Cardiac muscle cell (in vitro differentiated cells and primary cell): ENCODE measurements at places on chromosomes 2 and 18. TPM values are rescaled to one million over a fixed set of nuclear protein-coding genes. Genes with fewer than 3 reads are reported as not detected.

DNA sequence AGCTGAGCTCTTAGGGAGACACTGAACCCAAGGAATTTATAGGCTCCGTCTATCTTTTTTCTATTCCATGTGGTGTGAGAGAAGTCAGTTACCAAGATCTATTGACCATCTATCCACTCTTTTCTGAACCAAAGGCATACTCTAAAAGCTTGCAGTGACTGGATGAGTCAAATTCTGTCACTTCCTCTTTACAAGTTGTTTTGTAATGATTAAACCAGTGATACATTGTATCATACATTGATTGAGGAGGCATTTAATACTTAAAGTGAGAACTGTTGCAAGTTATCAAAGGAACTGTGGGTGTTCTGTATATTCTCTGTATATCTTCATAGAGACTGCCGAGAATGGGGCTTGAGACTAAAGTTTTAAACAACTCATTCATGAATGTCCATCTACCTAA, 188.8 kb downstream of the CAMKMT start:
- H3K36me3 ChIP-seq = no peaks in the 10 kb centered on the region
- DNase-seq = no peak
- no peak overlapping the region for H3K4me3 ChIP-seq

DNA sequence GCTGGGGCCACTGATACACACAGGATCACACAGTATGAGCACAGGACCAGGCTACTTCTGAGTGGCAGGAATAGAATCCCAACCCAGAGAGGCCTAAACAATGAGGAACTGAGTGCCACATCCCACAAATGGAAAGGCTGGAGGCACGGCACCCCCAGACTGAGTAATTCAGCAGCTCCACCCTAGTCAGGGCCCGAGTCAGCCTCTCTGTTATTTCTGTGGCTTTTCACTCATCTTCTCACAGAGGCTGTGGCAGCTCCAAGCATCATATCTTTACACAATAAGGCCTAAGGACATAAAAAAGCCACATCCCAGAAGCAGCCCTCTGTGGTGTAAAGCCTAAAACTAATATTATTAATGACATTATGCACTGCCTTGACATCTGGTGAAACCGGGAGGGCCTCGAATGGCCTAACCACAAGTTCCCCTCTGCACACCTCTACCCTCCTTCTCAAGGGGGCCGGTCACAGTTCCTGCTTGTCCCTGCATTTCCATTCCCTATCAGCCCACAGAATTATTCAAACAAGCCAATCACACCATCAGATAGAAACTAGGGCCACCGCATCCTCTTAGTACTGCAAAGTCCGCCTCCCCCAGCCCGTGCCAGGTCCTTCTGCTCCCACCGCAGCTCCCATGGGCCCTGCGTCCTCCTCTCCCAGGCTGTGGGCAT, 12.5 kb upstream of the MAL start:
- H3K36me3 ChIP-seq = no peaks in the 10 kb centered on the region
- no peaks in the 10 kb centered on the region for H3K4me1 ChIP-seq
- H3K27me3 ChIP-seq = no peaks in the 10 kb centered on the region
- no peak overlapping the region for H3K4me3 ChIP-seq

DNA sequence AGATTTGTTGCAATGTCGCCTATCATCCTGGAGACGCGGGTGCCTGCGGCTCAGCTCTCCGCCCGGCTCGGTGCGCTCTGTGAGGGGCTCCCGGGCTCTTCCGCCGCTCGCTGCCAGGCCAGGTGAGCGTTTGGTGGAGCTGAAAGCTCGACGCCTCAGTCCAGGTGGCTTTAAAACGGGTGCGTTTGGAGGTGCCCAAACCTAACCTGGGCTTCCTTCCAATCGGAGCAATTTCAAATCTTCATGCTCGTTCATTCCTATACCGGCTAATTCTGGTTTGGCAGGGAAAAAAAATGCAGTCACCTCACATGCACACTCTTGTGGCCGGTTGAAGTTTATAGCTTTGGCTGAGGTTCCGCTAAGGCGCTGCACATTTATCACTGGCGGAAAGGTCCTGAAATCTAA, at the start of gene SLC16A14:
Gene SLC16A14 (minus strand): TSS at position 274 of the 405 bp plus-strand sequence. CDS start 9,572 bp downstream, outside the sequence.
- peak; percentile 65 for DNase-seq
- no peaks in the 10 kb centered on the region for H3K36me3 ChIP-seq
- H3K27me3 ChIP-seq = peaks cover 36% of the 10 kb centered on the region
- H3K27ac ChIP-seq = no peak within 1 kb of the TSS
- no peaks in the 10 kb centered on the region for H3K4me1 ChIP-seq

GRCh38 chr2:109736177-109736827, 57.8 kb upstream of the RGPD5 start:
- DNase-seq = peak; percentile 80
- peaks cover 5% of the 10 kb centered on the region for H3K4me1 ChIP-seq
- H3K27ac ChIP-seq = peak overlapping the region; percentile 28

The COLEC11 gene
- 4.7 and 5.4 TPM in 2 replicates for total RNA-seq

The DSG4 gene
- not detected in 2 replicates for total RNA-seq

DNA sequence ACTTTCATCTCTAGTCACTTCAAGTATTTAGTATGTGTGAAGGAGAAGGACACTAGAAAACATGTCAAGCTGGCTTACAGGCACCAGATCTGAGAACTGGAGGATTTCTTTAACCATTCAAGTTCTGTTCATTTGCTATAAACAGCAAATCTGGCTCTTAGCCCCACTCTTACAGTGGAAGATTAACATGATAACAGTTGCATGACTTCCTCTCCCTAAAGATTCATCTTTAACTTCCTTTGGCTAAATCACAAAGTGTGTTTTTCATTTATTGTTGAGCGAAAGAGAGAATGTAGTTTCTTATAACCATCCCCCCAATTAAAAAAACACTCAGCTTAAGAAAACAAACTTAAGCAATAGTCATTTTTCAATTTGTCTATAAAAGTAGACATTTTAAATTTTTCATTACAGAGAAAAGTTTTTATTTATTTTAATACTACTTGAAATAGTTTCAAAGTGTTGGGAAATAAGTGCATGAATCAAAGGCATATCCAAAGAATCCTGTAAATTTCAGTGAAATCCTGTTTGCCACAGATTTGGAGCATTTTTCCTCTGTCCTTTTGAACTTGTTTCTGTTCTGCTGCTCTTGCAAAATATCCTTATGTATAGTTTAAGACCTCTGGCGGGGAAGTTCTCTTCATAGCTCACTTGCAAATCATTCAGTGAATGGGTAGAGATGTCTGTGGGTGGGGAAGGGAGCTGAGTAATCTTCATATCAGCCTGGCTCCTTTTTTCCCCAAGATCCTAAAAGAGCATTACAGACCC, 241.0 kb upstream of the RBBP8 start:
- no peak overlapping the region for H3K27ac ChIP-seq
- H3K27me3 ChIP-seq = no peaks in the 10 kb centered on the region
- DNase-seq = peak; percentile 94

The CTLA4 gene
- total RNA-seq = not detected in 2 replicates

- H3K27me3 ChIP-seq = no peaks in the 10 kb centered on the region
- no peak overlapping the region for H3K4me3 ChIP-seq
- H3K36me3 ChIP-seq = no peaks in the 10 kb centered on the region
Measured at GRCh38 chr2:69054431-69054830, 41.5 kb downstream of the ANTXR1 start.

DNA sequence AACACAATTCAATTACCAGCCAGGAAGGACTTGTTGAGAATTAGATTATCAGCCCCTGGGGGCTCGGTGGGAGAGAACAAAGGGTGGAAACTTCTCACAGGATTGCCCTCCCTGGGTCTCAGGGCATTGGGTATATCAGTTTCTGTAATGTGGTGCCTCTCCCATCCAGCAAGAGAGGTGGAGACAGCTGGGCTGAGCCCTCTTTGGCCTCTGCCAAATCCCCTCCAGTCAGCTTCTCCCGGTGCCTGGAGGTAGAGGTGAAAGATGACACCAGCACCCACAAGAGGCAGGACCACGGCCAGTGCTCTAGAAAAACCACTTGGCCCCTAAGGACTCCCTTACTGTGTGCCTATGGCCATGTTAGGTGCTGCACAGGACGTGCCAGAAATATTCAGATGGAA, 179.7 kb downstream of the HAUS1 start:
- H3K27me3 ChIP-seq = no peaks in the 10 kb centered on the region
- no peak overlapping the region for H3K4me3 ChIP-seq
- H3K27ac ChIP-seq = no peak overlapping the region
- peak; percentile 84 for DNase-seq
- peaks cover 8% of the 10 kb centered on the region for H3K4me1 ChIP-seq

DNA sequence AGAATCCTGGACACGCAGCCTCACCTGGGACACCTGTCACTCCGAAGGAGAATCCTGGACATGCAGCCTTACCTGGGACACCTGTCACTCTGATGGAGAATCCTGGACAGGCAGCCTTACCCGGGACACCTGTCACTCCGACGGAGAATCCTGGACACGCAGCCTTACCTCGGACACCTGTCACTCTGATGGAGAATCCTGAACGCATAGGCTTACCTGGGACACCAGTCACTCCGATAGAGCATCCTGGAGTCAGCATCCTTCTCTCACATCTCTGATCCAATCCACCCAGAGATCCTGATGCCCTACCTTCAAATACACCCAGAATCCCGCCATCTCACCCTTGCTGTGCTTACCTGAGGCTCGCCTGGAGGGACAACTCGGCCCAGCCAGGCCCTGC, 154.9 kb downstream of the NDUFA10 start:
- no peaks in the 10 kb centered on the region for H3K36me3 ChIP-seq
- no peak overlapping the region for H3K4me3 ChIP-seq
- no peak for DNase-seq
- no peaks in the 10 kb centered on the region for H3K27me3 ChIP-seq
- no peaks in the 10 kb centered on the region for H3K4me1 ChIP-seq

The BMP10 gene
- 0.46 and 0.95 TPM in 2 replicates for total RNA-seq

DNA sequence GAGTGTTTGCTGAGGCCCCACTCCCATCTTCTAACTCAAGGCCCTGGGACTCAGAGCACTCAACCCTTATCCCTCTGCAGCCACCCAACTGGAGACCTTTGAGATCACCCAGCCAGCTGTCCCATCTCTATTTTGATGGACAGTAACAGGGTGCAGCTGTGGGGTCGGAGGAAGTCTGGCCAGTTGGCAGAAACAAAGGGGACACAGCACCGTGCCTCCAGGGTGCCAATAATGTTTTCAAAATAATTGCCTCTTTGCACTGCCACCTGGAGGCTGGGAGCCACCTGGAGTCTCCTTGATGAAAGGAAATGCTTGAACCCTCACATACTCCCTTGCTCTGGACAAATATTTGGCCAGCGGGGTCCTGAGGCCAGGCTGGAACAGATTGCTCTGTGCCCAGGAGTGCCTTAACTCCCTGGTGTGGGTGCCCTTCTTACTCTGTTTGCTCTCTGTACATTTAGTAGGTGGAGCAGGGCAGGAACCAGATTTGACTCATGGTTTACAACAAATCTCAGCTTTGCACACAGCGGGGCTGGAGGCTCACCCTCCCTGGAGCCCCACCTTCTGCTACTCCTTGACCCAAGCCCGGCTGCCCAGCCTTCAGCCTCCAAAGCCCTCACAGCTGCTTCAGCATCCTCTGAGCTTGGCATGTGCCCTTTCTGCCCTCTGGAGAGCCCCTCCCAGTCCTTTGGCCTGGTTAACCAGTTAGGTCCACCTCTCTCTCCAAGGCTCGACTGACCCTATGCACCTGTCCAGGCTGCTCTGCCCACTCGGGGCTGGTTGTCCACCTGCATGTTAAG, 17.2 kb downstream of the MAL start:
- no peaks in the 10 kb centered on the region for H3K36me3 ChIP-seq
- DNase-seq = no peak
- peaks cover 14% of the 10 kb centered on the region for H3K27me3 ChIP-seq
- no peak overlapping the region for H3K4me3 ChIP-seq
- no peak overlapping the region for H3K27ac ChIP-seq
- H3K4me1 ChIP-seq = no peaks in the 10 kb centered on the region

DNA sequence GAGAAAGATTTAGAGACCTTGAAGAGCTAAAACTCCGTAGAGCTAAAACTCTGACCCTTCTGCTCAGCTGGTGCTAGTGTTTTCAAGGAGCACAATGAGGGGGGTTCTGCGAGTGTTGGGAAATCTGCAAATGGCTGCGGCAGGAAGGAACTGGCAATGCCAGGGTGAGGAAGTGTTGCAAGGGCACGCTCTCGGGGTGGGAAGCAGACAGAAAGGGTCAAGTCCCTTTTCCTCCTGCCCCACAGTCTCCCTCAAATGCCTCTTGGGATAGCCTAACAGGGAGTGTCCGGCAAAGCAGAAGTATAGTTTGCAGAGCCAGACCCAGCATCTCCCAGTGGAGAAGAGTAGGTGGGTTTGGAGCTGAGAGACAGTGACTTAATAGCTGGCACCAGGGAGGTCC, 60.5 kb downstream of the NCAPH start:
- no peaks in the 10 kb centered on the region for H3K4me1 ChIP-seq
- H3K27me3 ChIP-seq = peaks cover 5% of the 10 kb centered on the region
- H3K27ac ChIP-seq = no peak overlapping the region
- no peak for DNase-seq

The SPATA3 gene
- total RNA-seq = not detected in 2 replicates

The ZSWIM2 gene
- not detected in 2 replicates for total RNA-seq

The KIAA2012 gene
- 0.21 TPM in 1 of 2 replicates, not detected in the other for total RNA-seq

DNA sequence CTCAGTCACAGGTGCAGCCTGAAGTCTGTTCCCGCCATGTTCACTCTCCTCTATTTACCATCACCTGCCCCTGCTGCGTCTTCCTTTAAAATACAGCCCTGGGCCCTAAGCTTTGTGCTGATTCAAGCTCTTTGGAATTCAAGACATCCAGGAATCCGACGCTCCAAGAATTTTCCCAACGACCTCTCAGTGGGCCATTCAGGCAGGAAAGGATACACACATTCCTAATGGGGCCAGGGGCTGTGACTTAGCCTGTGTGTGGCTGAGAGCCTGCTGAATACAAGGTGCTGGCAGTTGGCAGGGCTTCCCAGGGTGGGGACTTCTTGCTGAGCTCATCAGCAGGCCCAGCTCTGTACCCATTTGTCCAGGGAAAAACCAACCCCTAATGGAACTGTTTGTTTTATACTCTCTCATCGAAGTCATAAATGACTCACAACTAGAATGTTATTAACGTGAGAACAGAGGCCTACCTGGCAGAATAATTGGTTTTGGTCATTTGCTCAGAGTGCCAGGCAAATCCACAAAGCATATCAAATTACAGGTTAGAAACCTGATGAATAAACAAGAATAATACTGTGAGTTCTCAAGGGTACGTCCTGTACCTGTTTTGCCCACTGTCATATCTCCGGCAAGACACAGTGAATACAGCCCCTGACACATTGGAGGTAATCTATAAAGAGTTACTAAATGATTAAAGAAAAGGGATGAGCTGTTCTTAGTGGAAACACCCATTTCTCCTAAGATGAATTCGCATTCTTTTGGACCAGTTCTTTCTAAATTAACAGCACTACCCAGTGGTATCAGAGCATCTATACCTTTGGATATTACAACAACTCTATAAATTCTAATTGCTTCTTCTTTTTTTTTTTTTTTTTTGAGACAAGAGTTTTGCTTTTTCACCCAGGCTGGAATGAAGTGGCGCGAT, 12.6 kb upstream of the KCMF1 start:
- H3K4me1 ChIP-seq = peaks cover 9% of the 10 kb centered on the region
- peak overlapping the region; percentile 97 for H3K27ac ChIP-seq
- no peak overlapping the region for H3K4me3 ChIP-seq
- H3K27me3 ChIP-seq = no peaks in the 10 kb centered on the region
- peak; percentile 76 for DNase-seq

GRCh38 chr18:76474824-76475223, 20.2 kb downstream of the ZNF516 start:
- H3K4me1 ChIP-seq = no peaks in the 10 kb centered on the region
- no peaks in the 10 kb centered on the region for H3K36me3 ChIP-seq
- no peak overlapping the region for H3K4me3 ChIP-seq
- no peak overlapping the region for H3K27ac ChIP-seq
- DNase-seq = no peak

The STPG4 gene
- total RNA-seq = not detected in 2 replicates

The SRD5A2 gene
- 0.04 and 0.06 TPM in 2 replicates for total RNA-seq
